ENCODE measurements at places on chromosomes 6 and 20.

- no peak for DNase-seq
Measured at GRCh38 chr6:26211963-26212362, 124.7 kb downstream of the HFE start.

DNA sequence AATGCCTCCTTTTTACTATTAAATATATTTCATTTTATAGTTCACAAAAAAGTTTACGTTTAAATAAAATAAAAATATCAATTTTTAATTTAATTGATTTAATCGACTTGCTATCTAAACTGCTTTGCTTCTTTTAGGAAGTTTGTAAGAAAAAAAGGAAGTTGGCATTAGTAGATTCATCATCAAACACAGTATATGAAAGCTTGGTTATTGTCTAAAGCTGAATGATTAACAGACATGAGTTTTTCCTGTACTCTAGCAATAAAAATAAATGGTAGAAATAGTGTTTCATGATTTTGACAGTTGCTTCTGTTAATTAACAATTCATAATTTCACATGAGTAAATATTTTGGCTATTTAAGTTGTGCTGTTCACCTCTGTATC lies 1285.5 kb upstream of the GJE1 start:
- DNase-seq = no peak

DNA sequence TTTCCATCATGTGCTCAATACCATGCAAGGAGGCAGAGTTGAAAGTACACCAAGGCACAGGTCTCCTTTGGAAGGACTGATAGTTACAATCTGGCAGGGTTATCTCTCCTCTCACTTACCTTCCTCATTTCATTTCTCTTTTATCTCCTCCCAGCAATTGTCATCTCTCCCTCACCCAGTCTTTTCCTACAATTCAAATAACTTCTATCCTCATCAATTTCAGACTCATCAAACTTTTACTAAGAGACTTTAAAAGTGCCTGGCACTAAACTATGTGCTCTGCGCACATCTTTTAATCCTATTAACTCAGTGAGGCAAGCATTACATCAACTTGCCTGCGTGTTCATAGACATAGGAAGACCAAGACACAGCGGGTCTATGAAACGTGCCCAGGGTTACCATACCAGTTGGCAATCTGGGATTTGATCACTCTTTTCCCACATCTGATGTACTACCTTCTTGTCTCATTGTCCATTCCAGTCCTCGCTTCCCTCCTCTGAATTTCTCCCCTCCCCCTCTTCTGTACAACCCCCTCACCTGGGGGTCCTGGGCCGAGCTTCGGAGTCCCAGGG lies 1.2 kb downstream of the VARS1 start:
- peak; percentile 38 for DNase-seq

DNA sequence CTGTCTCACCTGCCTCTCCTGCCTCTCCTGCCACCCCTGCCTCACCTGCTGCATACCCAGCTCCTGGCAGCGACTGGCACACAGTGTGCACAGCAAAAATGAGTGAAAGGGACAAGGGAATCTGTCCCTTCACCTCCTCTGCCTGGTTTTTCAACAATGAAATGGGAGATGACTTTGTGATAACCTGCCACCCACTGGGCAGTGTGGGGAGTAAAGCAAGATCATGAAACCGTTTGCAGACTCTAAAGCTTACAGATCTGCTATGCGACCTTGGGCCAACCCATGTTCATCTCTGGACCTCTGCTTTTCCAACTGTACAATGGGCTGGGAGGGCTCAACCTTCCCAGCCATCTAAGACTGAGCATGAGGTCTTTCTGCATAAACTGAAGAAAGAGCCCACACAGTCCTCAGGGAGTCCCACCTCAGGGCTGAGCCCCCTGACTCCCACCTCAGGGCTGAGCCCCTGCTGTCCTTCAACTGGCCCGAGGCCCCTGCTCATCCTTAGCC lies 81.1 kb downstream of the RIPOR3 start:
- no peak for DNase-seq

GRCh38 chr6:45650524-45651135 lies 272.9 kb upstream of the SUPT3H start:
- DNase-seq = no peak

DNA sequence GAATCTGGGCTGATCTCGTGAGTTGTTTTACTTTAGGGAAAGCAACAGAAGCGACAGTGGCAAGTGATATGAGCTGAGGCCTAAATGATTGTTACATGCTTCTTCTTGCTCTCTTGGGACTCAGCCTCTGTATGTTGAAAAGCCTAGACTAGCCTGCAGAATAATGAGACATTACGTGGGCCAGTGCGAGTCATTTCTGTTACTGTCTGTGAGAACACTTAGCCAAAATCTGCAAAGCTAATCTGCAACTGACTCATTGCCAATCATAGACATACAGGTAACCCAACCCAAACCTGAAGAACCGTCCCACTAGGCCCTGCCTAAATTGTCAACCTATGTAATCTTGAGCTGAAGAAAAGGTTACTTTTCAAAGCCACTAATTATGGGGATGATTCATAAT lies 77.4 kb upstream of the F13A1 start:
- no peak for DNase-seq

DNA sequence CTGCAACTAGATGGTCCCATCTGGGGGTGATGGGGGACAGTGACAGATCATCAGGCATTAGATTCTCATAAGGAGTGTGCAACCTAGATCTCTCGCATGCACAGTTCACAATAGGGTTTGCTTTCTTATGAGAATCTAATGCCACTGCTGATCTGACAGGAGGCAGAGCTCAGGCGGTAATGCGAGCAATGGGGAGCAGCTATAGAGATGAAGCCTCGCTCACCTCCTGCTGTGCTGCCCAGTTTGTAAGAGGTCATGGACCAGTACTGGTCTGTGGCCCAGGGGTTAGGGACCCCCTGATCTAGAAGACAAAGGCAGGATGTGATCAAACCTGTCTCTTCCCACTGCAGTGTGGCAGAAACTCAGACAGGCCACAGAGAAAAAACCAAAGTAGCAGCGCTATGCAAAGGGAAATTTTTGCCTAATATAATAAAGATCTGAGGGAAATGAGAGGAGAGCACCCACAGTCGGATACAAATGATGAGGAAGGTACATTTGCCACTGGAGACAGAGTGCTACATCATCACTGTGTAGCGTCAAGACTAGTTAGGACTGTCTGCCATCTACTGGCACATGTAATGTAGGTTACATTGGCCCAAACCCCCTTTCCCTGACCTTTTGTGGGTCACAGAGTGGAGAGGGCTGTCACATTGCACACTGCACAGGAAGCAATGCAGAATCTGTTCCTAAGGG lies 4.1 kb upstream of the LY86 start:
- DNase-seq = no peak

- DNase-seq = no peak
Measured at GRCh38 chr6:136230219-136230853, 19.8 kb downstream of the MTFR2 start.

- DNase-seq = no peak
Measured at GRCh38 chr20:33576432-33577125, 85.5 kb upstream of the C20orf144 start.

DNA sequence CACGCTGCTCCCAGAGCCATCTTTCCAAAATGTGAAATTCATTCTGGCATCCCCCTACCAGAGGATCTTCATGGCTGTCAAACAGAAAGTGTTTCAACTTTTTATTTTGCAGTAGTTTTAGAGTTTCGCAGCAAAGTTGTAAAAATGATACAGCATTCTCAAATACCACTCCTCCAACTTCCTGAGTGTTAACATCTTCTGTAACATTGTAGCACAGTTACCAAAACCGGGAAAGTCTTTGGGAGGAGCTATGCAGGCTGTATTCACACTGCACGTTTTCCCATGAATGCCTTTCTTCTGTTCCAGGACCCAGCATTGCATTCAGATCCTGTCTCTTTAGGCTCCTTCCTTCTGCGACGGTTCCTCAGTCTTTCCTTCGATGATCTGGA lies 30.1 kb downstream of the CDYL start:
- no peak for DNase-seq

DNA sequence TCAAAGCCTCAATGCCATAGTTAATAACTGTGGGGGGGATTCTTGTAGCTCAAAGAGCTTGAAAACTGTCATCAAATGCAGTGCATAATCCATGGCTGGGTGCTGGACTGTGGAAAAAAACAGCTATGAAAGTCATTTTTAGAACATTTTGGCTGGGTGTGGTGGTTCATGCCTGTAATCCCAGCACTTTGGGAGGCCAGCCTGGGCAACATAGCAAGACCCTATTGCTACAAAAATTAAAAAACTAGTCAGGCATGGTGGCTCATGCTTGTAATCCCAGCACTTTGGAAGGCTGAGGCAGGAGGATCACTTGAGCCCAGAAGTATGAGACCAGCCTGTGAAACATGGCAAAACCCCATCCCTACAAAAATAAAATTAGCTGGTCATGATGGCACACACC lies 12.2 kb downstream of the TCFL5 start:
- no peak for DNase-seq

GRCh38 chr6:106114492-106114891 lies 28.4 kb downstream of the PRDM1 start:
- no peak for DNase-seq

- no peak for DNase-seq
Measured at GRCh38 chr6:14743474-14744211, 502.2 kb upstream of the JARID2 start.

- DNase-seq = peak; percentile 66
Measured at GRCh38 chr20:34475979-34476736, 40.1 kb upstream of the DYNLRB1 start.

- DNase-seq = no peak
Measured at GRCh38 chr6:54262499-54262898, 45.7 kb upstream of the TINAG start.

- no peak for DNase-seq
Measured at GRCh38 chr6:4668271-4669179, 107.7 kb upstream of the CDYL start.

DNA sequence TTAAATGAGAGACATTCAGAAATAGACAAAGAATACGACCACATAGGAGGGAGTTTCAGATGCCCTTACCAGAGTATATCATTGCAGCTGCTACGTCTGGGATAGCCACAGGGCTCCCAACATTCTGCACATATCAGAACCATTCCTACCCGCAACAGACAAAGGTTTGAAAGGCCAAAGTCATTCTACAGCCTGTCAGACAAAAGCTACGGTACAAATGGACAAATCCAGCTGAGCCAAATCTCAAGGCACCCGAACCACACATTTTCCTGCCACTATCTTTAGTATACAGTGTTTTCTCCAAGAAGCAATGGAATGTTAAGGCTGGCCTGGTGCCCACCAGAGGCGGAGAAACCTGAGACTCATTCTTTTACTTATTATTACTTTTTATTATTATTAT lies 30.5 kb upstream of the LYRM2 start:
- no peak for DNase-seq

DNA sequence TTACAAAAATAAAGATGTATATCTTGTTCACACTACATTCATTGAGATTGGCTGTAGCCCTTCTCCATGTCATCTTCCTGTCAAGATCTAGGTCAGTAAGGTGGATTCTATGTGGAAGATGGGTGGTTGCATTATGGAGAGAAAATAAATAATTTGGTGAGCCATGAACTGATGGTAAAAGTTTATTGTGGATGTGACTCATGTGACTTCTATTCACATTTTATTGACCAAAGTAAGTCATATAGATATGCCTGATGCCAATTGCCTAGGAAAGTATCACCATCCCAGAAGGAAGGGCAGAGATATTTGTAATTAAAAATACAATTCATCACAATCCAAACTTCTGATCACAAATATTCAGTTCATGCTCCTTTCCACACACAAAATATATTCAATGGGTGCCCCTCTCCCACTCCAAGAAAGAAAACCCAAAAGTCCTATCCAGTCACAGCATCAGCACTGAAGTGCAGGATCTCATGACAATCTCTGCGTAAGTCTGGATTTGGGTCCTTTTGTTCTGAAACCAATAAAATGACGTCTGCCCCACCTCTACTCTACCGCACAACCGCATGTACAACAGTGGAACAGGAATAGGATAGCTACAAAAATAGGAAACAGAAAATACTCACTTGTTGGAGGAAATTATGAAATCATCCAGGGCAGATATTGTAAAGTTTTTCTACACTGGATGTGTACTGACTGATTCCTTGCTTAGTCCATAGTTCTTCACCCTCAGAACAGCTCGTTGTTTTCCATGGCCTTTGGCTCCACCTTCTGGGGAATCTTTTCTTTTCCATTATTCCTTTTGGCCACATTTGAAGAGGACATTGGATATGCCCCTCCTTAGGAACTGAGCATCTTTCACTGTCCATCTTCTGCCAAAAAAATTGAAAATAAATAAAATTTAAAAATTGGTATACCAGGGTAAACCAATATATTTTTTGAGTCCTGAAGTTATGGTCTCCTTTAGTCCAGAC lies 16.1 kb upstream of the SLC17A3 start:
- DNase-seq = peak; percentile 39

DNA sequence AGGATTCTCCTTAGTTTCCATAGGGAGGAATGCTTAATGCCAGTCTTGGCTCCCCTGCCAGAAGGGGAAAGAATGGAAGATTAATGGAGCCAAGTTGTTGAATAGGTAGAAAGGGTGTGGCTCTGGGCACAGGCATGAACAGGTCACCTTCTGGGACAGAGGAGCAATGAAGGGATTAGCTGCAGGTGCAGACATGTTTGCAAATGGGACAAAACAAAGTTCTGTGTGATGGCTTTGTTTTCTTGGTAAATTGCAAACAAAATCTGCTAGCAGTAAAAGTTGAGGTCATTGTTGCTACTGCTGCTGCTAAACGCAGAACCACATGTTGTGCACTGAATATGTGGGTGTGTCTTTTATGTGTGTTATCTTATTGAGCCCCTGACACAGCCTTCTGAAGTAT lies 93.3 kb downstream of the PERP start:
- no peak for DNase-seq

GRCh38 chr6:145360865-145361264 lies 374.5 kb downstream of the EPM2A start:
- no peak for DNase-seq

GRCh38 chr6:12182676-12183075 lies 107.5 kb upstream of the EDN1 start:
- DNase-seq = no peak

- DNase-seq = no peak
Measured at GRCh38 chr6:130624046-130624445, 203.2 kb upstream of the SMLR1 start.

- no peak for DNase-seq
Measured at GRCh38 chr20:46717818-46718541, 8.5 kb downstream of the SLC2A10 start.

- peak; percentile 61 for DNase-seq
Measured at GRCh38 chr20:24993337-24994185, 1.0 kb upstream of the APMAP start.

DNA sequence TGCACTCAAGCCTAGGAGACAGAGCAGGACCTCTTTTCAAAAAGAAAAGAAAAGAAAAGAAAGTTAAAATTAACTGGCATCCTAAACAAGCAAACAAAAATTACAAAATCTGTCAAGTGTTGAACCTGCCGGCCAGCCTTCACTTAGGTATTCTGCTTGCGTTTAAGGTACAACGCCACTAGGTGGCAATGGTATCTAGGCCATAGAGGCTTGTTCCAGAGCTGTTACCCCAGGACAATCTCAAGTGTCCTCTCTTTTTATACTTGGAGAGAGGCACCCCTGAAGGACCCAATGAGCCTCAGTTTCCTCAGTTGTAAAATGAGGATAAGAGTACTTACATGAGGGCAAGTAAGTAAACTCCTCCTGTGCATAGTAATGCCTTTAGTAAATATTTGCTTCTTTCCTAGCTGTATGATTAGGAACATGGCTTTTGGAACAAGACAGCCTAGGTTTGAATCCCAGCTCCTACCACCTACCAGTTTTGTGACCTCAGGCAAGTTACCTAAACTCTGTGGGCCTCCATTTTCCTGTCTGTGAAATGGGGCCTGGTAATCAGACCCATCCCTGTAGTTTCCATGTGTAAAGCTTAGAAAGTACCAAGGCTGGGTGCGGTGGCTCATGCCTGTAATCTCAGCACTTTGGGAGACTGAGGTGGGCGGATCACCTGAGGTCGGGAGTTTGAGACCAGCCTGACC lies 5.8 kb upstream of the PACSIN1 start:
- DNase-seq = peak; percentile 49

GRCh38 chr6:3455569-3456394 lies 1.1 kb downstream of the SLC22A23 start:
- no peak for DNase-seq

Measured in frontal cortex (tissue), 4 donors.